Endodermal cell (in vitro differentiated cells): ENCODE measurements at places on chromosomes 6 and 20. TPM values are rescaled to one million over a fixed set of nuclear protein-coding genes. Genes with fewer than 3 reads are reported as not detected.
A peak's percentile ranks its signal among the peaks of the same experiment; 100 is the strongest.

Gene MAPK13
- total RNA-seq = 16.0 and 17.8 TPM in 2 replicates

Gene HLA-DMB
- total RNA-seq = 0.54 to 1.8 TPM (median 1.4 TPM) in 3 replicates

Gene ECI2
- 40.4 and 43.2 TPM in 2 replicates for total RNA-seq

Gene FAM184A
- 186 to 342 TPM (median 205 TPM) in 3 replicates for total RNA-seq

Gene LSM2
- total RNA-seq = 113 to 128 TPM (median 119 TPM) in 3 replicates

Gene ACTL10
- not detected in 3 replicates for total RNA-seq

Gene TRIM15
- not detected in 2 replicates for total RNA-seq

Gene RSPO3
- 0.14 and 0.31 TPM in 2 replicates for total RNA-seq

Gene MYMX
- 1.8 to 3.3 TPM in 2 of 3 replicates, not detected in the other for total RNA-seq

Gene MRAP2
- 10.0 and 10.8 TPM in 2 replicates for total RNA-seq

- peak; percentile 78 for DNase-seq
Observed at GRCh38 chr20:21516861-21517565, 3.1 kb upstream of the NKX2-2 start.

DNA sequence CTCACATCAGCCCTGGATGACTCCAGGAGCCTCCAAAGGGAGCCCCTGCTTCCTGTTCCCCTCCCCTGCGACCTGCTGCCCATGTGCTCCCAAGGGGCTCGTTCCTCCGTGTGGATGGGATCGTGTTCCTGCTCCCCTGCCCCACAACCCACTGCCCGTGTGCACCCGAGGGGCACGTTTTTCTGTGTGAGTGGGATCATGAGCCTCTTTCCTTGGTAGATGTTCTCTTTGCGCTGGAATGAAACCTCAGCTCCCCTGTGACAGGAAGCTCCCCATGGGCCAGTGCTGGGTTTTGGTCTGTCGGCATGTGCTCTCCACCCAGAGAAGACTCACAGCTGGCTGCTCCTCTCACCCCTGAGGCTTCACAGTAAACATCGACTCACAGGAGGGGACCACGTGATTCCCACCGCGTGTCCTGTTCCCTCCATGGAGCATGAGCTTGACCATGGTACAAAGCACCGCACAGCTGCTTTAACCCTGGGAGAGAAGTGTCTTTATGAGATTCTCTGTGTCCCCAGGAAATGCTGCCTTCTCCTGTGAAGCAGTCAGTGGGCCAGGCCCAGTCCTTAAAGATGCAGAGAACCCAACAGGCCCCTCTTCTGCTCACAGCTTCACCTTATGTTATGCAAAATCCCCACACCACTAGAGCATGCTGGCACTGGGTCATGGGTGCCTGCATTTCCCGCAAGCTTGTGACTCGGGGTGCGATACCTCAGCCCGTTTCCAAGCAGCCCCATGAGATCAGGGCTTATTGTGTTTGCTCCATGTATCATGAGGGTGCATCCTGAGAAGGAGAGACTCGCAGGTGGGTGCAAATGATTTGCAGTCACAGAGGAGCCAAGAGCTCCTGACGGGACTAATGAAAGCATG is 215.1 kb downstream of the ERMARD start:
- peak; percentile 41 for DNase-seq

- no peak for DNase-seq
Observed at GRCh38 chr6:4972438-4972837, 31.4 kb downstream of the RPP40 start.

- DNase-seq = peak; percentile 82
Observed at GRCh38 chr6:84762220-84763002, 2.0 kb downstream of the TBX18 start.

DNA sequence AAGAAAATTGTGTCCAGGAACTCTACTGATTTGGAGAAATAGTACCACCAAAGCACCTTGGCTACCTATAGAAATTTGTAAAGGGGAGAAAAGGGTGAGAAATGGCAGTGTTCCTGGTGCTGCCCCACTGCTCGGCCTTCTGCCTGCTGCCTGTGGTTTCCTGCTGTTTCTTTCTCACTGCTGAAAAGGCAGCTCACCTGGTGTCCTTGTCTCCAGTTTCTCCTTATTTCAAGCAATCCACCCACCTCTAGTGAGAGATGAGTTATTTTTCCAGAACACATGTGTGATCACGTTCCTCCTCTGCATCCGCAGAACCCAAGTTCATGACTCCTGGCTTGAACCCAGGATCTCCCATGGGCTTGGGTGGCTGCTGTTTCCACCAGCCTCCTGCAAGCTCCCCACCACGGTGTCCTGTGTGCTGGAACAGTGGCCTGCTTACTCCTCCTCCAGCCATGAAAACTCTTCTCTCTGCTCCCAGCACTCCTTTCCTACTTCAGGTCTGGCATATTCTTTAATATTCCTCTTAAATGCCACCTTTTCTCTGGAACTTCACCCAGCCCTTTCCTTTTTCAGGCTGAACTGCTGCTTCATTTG is 48.9 kb downstream of the ELOVL2 start:
- peak; percentile 59 for DNase-seq

DNA sequence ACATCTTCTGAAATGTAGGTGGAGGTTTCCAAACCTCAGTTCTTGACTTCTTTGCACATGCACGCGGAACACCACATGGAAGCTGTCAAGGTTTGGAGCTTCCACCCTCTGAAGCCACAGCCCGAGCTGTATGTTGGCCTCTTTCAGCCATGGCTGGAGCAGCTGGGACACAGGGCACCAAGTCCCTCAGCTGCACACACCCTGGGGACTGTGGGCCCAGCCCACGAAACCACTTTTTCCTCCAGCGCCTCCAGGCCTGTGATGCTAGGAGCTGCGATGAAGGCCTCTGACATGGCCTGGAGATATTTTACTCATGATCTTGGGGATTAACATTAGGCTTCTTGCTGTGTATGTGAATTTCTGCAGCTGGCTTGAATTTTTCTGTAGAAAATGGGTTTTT is 68.7 kb downstream of the RNF217 start:
- no peak for DNase-seq

GRCh38 chr6:129498950-129499842 is 210.8 kb downstream of the ARHGAP18 start:
- peak; percentile 54 for DNase-seq

DNA sequence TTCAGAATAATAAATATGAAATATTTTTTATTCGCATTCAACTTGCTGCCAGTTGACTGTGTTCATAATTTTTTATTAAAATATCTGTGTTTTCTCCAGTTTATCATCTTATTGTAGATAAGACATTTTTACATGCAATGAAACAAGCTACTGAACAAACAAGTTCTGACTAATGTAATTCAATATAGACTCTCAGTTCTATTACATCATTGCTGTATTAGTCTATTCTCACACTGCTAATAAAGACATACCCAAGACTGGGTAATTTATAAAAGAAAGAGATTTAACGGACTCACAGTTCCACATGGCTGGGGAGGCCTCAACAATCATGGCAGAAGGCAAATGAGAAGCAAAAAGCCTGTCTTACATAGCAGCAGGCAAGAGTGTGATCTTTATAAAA is 1357.7 kb upstream of the CITED2 start:
- DNase-seq = no peak

DNA sequence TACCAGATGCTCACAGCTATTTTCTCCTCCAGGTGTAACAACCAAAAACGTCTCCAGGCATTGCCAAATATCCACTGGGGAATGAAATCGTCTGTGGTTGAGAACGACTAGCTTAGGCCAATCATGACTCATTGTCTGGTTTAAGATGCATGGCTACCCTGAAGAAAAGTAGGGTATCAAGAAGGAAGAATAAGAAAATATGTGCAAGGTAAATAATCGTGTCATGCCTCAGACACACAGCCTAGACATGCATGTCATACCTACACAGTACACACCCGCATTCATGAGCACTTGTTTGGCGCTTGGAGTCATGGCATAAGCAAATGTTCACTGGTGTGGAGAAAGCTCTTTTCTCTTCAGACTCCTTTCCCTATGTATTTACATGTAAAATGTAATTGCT is 745.7 kb downstream of the MAFB start:
- no peak for DNase-seq

- no peak for DNase-seq
Observed at GRCh38 chr6:135030532-135031178, 24.0 kb downstream of the HBS1L start.

DNA sequence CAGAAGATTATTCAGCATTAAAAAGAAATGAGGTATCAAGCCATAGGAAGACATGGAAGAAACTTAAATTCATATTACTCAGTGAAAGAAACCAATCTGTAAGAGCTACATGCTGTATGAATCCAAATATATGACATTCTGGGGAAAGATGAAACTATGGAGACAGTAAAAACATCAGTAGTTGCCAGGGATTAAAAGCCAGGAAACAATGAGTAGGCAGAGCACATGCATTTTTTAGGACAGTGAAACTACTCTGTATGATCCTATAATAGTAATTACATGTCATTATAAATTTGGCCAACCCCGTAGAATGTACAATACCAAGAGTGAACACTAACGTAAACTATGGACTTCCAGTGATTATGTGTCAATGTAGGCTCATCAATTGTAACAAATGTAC is 92.8 kb upstream of the RNF217 start:
- DNase-seq = no peak

DNA sequence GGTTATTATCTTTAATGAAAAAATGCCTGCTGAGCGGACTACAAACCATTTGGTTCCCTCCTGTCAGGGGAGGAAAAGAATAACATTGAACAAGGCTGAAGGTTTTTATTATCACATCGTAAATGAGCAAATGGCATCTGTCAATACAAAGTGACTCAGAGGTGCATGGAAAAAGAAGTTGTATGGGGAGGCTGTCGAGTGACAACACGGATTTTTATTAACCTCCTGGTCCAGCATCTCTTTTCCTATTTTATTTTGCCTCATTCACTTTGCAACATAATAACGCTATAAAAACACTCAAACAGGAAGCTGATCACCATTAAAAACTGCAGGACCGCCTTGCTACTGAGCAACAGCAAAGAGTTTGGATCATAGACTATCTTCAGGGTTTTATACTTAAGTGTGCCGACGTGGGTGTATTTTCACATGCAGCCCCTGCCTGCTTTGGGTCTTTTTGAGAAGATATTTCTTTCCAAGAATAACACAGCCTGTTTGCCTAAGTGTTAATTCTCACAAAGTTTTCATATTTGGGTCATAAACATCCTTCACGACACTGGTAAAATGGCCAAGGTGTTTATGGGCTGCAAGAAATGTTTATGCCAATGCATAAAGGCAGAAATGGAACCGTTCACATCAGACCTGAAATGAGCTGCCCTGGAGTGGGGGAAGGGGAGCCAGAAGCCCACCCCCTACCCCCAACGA is 132.1 kb upstream of the SALL4 start:
- DNase-seq = no peak

GRCh38 chr6:111278731-111279130 is 191.4 kb downstream of the SLC16A10 start:
- no peak for DNase-seq

DNA sequence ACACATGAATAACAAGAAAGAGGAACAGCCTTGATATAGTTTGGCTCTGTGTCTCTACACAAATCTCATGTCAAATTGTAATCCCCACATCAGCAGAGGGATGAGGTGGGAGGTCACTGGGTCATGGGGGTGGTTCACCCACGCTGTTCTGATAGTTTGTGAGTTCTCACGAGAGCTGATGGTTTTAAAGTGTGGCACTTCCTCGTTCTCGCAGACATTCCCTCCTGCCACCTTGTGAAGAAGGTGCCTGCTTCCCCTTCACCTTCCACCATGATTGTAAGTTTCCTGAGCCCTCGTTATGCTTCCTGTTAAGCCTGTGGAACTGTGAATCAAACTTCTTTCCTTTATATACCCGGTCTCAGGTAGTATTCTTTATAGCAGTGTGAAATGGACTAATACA is 13.1 kb downstream of the SRPK1 start:
- no peak for DNase-seq

- DNase-seq = no peak
Observed at GRCh38 chr6:12976366-12976765, 259.8 kb downstream of the PHACTR1 start.

DNA sequence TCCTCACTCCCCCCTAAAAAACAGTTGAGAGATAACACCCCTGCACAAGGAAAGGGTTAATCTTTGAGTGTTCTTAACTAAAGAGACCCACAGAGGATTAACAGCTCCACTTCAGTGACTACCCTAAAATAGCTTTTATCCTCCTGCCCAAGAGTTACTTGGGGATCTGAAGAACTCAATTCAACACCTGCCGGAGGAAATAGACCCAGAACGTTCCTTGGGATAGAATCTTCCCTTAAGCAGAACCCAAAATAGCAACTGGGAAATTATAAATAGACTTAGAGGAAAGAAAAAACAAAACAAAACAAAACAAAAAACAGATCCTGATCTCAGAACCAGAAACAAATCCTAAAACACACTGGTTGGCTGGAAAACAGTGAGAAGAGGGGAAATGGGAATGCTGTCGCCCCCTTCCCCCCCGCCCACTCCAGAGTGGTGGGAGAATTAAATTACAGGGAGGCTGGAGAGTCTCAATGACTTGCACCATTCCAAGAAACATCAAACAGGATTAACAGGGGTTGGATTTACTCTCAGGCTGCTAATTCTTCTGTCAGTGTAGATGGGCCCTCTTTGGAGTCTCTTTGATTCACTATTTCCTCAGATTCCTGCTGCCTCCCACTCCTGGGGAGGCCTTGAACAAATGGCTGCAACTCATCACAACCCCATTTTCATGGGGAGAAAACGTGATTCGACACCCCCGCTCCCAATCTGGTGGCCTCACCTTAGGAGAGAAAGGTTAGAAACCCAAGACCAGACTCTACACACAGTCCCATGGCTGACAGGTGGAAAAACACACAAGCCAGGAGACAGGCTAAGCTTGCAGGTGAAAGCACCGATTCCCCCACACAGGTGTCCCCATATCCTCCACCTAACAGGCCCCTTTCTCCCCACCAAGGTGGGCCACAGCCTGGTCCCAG is 1.4 kb downstream of the PLAGL2 start:
- no peak for DNase-seq

GRCh38 chr6:24010133-24010532 is 115.9 kb upstream of the NRSN1 start:
- no peak for DNase-seq

GRCh38 chr6:81144346-81144745 is 608.1 kb downstream of the TENT5A start:
- no peak for DNase-seq

DNA sequence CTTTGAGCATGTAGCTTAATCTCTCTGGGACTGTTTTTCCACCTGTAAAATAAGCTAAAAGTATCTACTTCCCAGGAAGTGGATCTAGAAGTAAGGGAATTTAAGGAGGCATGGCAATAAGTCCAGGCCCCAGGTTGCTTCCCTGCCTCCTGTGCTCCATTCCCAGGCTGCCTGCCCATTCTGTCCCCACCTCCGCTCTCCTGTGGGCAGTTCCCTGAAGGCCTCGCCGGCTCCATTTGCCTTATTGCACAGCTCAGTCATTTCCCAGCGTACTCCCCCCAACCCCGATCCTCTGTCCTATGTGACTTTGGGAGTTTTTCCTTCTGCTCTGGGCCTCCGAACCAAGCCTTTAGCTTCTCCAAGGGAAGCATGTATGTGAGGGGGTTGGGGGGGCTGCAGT is 4.6 kb downstream of the SLC29A1 start:
- DNase-seq = no peak

- no peak for DNase-seq
Observed at GRCh38 chr6:8476656-8477055, 41.3 kb upstream of the SLC35B3 start.
